ENCODE measurements at places on chromosomes 13 and 19. TPM values are rescaled to one million over a fixed set of nuclear protein-coding genes. Genes with fewer than 3 reads are reported as not detected.
A peak's percentile ranks its signal among the peaks of the same experiment; 100 is the strongest.

DNA sequence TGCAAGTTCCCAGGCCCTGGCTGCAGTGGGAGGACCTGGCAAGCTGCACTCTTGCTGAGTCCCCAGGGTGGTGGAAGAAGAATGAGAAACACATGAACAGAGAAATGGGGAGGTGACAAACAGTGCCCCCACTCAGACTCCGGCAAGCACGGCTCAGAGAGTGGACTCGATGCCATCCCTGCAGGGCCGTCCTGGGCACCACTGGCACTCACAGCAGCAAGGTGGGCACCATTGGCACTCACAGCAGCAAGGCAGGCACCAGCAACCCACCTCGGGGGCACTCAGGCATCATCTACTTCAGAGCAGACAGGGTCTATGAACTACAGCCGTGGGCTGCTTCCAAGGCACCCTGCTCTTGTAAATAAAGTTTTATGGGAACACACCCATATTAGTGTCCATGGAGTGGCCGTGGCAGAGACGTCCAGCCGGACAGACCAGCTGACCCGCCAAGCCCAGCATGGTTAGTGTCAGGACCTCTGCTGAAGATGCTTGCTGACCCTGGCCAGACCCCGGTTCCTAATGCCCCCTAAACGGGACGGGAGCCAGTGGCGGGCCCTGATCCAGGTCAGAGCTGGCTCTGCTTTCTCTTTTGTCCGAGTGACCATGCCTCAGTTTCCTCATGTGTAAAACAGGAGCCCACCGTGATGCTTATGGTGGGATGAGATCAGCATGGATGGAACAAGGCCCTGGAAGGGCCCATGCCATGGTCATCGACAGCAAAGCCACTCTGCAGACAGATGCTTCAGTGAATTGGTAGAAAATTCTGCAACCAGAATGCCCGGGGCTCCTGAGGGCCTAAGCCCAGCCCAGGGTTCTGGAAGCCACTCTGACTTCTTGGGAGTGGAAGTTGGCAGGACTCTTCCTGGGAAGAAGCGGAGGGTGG, 2.1 kb upstream of the F10 start:
- DNase-seq: no peak

- no peak for DNase-seq
These were observed 28.7 kb upstream of the GARRE1 start for GRCh38 chr19:34225659-34226015.

- peak; percentile 50 for DNase-seq
These were observed 218.9 kb upstream of the EDNRB start for GRCh38 chr13:78137404-78138142.

GRCh38 chr19:39407660-39408391, 1.2 kb downstream of the ZFP36 start:
- no peak for DNase-seq

The GPR108 gene
- 74.1 TPM for polyA plus RNA-seq

The UBE2L5 gene
- polyA plus RNA-seq: 0.70 TPM

The GRIN3B gene
- polyA plus RNA-seq: 0.31 TPM

All from right lung (tissue), 10 donors.